Lung microvascular endothelial cell (primary cell): ENCODE measurements at places on chromosomes 1 and 21. TPM values are rescaled to one million over a fixed set of nuclear protein-coding genes. Genes with fewer than 3 reads are reported as not detected.

- no peak for DNase-seq
These were observed 686 bp downstream of the KMO start for GRCh38 chr1:241532864-241533263.

PLA2G2D gene
- not detected in 2 replicates for total RNA-seq

OR6N1 gene
- total RNA-seq = not detected in 2 replicates

NHLH1 gene
- not detected in 2 replicates for total RNA-seq

ABCA4 gene
- 60.8 and 487 TPM in 2 replicates for total RNA-seq
